Stimulated activated CD8-positive, alpha-beta memory T cell treated with anti-CD3 and anti-CD28 coated beads, Interleukin-4, amount 100 ng/mL, for 48 hours (primary cell): ENCODE measurements at places on chromosomes 2 and 18.

DNA sequence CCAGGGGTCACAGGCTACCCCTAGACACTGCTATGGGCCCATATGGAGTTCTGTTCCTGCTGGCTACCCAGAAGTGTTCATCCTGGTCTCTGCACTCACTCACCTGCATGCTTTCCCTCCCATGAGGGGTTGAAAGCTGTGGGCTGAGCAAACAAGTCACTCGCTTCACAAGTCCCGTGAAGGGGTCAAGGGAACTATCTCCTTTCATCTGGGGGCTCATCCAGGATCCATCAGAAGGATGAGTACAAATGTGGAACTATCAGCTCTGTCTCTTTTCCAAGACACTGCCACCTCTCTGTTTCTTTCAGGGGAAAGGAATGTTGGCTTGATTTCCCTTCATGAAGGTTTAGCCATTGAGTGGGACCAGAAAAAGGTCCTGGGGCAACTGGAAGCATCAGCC, 21.7 kb downstream of the SULT1C4 start:
- DNase-seq: no peak

- DNase-seq: no peak
Observed at GRCh38 chr18:44709307-44710126, 28.8 kb downstream of the SETBP1 start.

- DNase-seq: peak; percentile 20
Observed at GRCh38 chr2:96103187-96103601, 13.2 kb downstream of the ADRA2B start.

DNA sequence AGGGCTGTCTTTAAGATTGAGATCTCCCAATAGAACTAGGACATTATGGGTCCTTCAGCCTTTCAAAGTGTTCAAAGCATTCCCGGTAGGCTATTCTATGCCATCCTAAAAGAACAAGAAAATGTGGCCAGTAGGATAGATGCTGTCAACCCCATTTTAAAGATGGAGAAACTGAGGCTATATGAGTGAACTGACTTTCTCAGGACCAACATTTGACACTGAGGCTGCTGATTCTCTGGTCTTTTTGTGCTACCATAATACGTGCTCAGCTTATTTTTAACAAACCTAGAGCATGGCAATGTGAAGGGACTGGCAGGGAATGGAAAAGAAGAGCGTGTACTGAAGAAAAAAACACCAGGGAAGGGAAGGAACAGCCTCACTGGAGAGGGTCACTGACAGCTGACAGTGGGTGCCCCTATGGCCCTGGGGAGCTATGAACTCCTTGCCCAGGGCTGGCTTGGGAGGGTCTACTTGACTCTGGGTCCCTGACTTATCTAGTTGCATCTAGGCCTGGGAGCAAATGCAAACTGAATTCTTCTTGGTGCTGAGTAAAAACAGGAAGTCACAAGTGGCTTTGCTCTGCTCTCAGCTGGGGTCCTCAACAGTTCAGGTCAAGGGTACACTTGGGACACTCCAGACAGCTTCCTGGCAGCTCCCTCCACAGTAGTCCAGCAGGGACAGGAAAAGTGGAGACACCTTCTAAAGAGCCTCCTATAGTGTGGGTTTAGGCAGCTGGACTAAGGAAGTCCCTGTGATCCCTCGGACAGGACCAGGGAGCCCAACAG, 2.3 kb downstream of the CYRIA start:
- DNase-seq: no peak

DNA sequence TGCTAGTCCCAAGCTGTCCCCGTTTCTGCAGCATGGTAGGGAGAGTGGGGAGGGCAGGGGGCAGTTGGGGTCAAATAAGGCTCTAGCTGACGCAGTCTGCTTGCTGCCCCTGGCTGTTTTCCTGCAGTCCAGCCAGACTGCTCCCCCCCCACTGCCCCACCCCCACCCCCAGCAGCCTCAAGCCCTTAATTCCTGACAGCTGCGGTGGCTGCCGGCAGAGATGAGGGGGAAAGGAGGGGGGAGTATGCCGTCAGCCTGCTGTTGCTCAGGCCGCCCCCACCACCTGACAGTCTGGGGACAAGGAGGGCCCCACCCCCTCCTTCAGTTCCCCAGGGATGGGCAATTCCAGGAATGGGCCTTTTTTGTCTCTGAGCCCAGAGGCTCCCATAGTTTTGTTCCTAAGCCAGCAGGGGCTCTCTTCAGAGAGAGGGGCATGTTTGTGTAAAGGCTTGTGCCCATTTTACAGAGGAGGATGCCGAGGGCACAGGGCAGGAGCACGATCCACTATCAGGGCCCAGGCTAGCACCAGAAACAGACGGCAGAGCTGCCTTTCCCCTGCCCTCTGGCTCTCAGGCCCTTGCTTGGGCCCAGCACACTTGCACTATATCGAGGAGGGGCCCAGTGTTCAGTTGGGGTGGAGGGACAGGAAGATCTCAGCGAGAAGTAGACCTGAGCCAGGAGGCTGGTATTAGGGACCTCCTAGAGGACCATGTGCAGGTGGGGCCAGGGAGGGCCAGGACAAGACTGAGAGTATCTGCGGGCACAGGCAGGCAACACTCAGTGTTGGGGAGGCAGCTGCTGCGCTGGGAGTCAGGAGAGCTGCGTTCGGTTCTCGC, 1.5 kb upstream of the WNT10A start:
- DNase-seq: no peak

GRCh38 chr2:225612636-225613035, 213.1 kb downstream of the NYAP2 start:
- no peak for DNase-seq

- no peak for DNase-seq
Observed at GRCh38 chr2:198146346-198146940, 342.1 kb downstream of the PLCL1 start.

- no peak for DNase-seq
Observed at GRCh38 chr2:104944495-104944894, 90.6 kb downstream of the POU3F3 start.

- DNase-seq: no peak
Observed at GRCh38 chr2:118148133-118148532, 59.9 kb downstream of the INSIG2 start.

GRCh38 chr2:69789772-69790600, 39.5 kb upstream of the GMCL1 start:
- no peak for DNase-seq

DNA sequence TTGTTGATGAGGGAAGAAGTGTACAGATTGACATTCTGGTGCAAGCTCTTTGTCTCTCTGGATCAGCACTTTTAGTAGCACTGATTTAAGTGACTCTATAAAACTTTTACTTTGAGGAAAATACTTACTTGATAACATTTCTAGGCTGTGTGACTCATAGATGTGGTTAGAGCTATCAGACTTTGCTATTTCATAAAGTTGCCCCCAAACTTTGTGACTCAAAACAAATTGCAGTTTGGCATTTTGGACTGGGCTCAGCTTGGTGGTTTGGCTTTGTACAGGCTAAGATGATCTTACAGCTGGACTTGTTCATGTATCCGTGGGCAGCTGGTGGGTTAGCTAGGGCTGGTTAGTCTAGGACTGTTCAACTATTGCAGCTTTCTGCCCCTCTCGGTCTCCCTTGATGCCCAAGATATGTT, 42.1 kb upstream of the GLS start:
- DNase-seq: peak; percentile 56

DNA sequence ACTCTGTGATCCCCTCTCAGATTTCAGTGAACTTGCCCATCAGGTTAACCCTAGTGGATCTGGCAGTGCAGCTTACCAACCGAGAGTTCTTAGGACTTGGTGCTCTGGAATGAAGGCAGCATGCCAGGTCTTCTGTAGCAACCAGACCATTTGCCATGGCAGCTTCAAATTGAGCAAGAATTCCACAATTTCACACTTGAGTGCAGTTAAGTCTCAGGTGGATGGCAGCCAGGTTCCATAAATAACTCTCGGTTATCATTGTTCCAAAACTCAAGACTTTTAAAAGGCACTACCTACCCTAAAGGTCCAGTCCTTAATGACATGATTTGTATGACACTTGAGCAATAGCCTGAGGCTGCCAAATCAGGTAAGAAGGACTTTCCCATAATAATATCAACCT, 48.1 kb downstream of the GALNT3 start:
- DNase-seq: no peak

DNA sequence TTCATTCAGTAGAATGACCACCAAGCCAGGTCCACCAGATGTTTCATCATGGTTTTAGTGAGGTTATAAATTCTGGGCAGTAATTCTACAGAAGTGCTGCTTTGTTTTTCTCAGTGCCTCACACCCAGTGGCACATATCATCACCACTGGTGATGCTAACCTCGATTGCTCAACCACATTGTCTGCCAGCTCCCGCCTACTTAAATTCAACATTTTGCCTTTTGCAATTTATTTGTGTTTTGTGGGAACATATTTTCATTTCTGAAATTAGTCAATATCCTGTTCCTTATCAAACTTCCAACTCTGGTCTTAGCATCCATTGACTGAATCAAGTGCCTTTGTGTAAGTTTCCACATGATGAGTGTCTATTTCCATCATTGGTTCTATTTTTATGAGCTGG, 62.3 kb upstream of the TMEM178A start:
- DNase-seq: no peak

- no peak for DNase-seq
Observed at GRCh38 chr2:222360146-222360545, 61.3 kb upstream of the PAX3 start.

DNA sequence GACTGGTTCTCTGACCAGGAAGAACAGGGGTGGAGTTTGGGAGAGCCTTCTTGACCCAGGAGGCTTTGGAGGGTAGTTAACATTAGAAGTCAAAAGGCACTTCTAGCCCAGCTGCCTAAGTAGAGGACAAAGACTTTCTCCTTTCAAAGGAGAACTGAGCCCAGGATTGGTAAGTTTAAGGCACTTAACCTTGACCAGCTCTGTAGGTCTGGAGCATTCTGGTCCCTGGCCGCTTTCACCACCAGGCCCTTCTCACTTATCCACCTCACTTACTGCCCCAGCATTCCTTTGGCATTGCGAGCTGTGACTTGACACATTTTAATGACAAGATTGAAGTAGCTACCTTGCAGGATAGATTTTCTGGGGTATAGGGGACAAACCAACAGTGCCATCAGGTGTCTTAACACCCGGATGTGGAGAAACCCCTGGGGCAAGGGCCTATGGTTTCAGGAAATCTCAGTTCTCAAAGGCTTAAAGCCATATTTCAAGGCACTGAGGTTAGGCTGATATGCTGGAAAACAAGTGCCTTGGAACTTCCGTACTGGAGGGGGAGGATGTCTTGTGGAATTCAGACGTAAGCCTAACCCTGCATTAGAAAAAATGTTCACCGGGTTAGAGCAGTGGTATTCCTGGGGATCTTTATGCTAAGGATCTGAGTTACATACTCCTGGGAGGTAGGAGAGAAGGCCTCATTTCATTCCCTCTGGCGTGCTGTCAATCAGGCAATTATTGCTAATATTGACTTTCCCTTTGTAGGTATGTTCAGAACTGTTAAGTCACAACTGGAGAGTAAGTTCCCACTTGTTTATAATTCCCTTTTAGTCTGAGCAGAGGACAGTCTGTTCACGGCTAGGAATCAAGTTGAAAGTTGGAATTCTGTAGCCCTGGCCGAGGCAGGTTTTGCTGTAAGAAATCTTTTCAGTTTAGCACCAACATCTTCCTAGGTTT, 4.3 kb downstream of the C2orf68 start:
- DNase-seq: no peak

DNA sequence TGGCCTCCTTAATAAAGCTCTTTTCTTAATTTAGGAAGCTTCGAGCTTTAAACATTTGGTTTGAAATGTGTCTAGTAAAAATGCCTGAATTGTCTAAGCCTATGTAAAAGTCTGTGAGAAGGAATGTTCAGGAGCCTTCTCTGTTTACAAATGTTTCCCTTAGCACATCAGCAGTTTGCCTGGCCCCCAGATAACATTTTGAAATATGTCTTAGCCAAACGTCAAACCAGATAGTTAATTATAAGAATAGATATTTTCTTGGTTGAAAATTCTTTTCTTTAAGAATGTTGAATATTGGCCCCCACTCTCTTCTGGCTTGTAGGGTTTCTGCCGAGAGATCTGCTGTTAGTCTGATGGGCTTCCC, 498.6 kb downstream of the CCDC85A start:
- no peak for DNase-seq

DNA sequence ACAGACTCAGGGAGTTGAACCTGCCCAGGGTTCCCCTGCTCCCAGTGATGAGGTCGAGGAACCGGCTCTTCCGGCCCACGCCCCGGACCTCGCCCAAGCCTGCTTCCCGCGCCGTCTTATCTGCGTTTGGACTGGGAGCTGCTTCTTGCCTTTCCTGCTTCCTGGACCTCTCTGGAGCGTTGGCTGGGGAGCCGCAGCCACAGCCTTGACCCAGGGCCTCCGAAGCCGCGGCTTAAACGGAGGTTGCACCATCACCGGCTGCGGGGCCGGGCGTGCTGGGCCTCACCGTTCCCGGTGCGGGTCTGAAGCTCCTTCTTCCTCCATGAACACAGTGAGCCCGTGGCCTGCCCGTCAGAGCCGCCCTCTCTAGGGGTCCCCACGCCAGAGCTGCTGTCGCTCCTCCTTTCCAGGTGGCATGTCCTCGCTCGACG, 13.3 kb downstream of the NTSR2 start:
- DNase-seq: peak; percentile 5

- DNase-seq: no peak
Observed at GRCh38 chr18:60910534-60910933, 422.7 kb upstream of the CDH20 start.

GRCh38 chr2:46042711-46043110, 254.5 kb upstream of the EPAS1 start:
- DNase-seq: no peak

- DNase-seq: no peak
Observed at GRCh38 chr2:23625726-23626125, 240.7 kb downstream of the KLHL29 start.

GRCh38 chr2:164746713-164747112, 94.9 kb downstream of the COBLL1 start:
- DNase-seq: no peak

DNA sequence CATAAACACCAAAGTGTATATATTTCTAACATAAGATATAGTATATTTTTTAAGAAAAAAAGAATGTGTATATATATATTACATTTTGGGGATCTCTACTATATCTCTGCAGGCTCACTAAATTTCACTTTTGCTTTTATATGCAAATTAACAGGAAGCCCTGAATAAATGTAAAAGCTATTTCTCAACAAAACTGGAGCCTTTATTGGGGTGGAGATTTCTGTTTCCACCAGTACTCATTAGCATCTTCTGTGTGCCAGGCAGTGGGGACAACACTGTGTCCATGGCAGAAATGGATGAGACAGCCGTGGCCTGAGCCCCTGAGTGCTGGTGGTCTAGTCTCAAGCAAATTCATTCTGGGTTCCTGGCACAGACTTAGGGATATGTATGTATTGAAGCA, 41.3 kb downstream of the C18orf63 start:
- no peak for DNase-seq

GRCh38 chr2:240685771-240686371, 3.2 kb upstream of the AQP12B start:
- no peak for DNase-seq

DNA sequence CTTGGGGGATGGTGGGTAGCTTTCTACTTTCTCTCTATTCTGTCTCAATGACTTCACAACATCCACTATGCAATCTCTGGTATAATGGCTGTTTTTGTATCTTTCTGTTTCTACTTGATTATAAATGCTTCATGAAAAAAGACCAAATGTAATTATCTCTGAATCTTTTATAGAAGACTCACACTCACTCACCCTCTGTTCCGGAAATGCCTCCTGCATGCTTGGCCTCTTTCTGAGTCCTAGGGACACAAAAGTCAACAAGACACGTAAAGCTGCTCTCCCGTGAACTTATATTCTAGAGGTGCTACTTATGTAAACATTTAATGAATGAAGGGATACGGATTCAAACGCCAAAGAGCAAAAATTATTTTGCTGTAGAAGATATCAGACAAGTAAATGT, 502.2 kb upstream of the SOX11 start:
- DNase-seq: no peak
